ENCODE measurements at places on chromosomes 3 and 15. TPM values are rescaled to one million over a fixed set of nuclear protein-coding genes. Genes with fewer than 3 reads are reported as not detected.

The THRB gene
- total RNA-seq: 11.8 TPM

The CEMIP gene
- 0.11 TPM for total RNA-seq

The P2RY1 gene
- 4.5 TPM for total RNA-seq

The TP63 gene
- 1.2 TPM for total RNA-seq

The SPTSSB gene
- not detected for total RNA-seq

The CAPN3 gene
- total RNA-seq: 3.0 TPM

The KNG1 gene
- not detected for total RNA-seq

DNA sequence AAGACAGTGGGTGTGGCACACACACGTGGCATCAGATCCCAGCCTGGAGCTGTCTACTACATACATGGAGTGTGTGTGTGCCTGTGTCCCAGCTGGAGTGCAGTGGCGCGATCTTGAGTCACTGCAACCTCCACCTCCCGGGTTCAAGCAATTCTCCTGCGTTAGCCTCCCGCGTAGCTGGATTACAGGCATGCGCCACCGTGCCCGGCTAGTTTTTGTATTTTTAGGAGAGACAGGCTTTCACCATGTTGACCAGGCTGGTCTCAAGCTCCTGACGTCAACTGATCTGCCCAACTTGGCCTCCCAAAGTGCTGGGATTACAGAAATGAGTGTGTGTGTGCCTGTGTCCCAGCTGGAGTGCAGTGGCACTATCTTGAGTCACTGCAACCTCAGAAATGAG is 108.8 kb downstream of the IL12A start:
- DNase-seq: no peak

- DNase-seq: no peak
Measured at GRCh38 chr15:25170781-25171110, 216.0 kb downstream of the SNRPN start.

DNA sequence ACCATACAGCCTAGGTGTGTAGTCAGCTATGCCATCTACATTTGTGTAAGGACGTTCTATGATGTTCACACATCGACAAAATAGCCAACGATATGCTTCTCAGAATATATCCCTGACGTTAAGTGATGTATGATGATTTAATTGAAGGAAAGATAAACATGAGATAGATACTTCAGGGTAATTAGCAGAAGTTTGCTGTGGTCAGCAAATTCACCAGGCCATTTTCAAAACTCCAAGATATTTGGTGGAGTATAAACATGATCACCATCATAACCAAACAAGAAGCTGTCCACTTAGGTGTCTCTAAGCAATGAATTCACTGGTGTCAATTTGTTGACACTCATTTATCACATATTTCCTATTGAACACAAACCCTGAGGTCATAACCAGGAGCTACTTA is 885.6 kb upstream of the NR2F2 start:
- DNase-seq: no peak

- peak; percentile 15 for DNase-seq
Measured at GRCh38 chr15:34753236-34753894, 1.4 kb downstream of the GJD2 start.

DNA sequence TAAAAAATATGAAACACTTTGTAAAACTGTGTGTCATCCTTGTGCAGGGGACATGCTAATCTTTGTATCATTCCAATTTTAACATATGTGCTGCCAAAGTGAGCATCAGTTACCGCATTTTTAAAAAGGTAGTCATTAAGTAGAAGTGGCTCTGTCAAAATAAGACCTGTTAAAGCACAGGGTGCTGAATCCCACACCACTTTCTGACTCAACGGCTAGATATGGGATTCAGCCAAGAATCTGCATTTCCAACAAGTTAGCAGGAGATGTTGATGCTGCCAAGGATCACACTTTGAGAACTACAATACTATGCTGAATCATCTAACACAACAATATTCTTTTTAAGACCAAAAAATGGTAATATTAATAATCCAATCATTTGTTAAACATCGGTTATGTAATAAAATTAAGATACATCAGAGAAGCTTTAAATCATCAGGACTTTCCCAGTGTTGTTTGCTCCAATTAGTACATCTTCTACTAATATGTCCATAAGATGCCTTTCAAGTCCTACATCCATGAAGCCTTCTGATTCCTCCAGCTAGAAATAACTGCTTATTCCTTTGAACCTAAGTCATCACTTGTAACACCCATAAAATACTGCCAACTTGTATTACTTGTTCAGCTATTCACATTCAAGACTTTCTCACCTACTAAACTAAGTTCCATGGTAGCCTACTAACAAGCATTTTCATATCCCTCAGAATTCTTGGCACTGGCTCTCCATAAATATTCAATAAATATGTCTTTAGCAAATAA is 71.1 kb downstream of the TBL1XR1 start:
- DNase-seq: no peak

GRCh38 chr15:38740206-38740605 is 175.6 kb upstream of the RASGRP1 start:
- DNase-seq: no peak

GRCh38 chr15:60408463-60408981 is 10.7 kb upstream of the ANXA2 start:
- no peak for DNase-seq

DNA sequence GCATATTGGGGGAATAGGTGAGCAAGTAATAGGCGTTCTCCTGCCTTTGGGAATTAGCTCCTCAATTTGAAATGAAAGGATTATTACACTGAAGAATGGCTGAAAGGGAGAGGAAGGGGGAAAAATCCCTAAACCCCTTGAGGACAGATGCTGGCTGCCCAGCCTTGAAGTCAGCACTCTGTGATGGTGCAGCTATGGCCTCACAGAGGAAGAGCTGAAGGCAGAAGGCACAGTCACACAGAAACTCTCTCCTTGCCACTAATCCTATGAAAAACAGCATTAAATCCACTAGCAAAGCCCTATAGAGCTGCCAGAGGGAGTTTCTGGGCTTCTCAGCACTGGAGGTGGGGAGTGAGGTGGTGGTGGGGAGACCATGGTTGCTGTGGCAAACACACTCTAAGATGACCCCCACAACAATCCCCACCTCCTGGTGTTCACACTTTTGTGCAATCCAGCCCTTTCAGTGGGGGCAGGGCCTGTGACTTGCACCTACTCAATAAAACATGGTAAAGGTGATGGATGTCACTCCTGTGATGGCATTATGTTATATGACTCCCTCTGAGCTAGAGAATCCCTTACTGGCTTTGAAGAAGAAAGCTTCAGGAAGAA is 101.2 kb downstream of the RFTN1 start:
- no peak for DNase-seq

- no peak for DNase-seq
Measured at GRCh38 chr15:57468486-57468885, 92.2 kb downstream of the CGNL1 start.

GRCh38 chr3:37910671-37911400 is 49.2 kb downstream of the CTDSPL start:
- no peak for DNase-seq

- DNase-seq: no peak
Measured at GRCh38 chr3:40187945-40188344, 121.6 kb upstream of the EIF1B start.

DNA sequence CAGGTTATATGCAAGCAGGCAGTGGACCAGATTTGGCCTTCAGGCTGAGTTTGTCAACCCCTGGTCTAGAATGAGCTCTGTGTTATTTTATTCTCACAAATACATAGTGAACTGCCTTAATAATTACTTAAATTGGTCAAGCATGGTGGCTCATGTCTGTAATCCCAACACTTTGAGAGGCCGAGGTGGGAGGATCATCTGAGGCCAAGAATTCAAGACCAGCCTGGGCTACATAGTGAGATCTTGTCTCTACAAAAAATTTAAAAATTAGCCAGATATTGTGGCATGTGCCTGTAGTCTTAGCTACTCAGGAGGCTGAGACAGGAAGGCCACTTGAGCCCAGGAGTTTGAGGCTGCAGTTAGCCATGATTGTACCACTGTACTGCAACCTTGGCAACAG is 15.0 kb downstream of the PLS1 start:
- DNase-seq: no peak

DNA sequence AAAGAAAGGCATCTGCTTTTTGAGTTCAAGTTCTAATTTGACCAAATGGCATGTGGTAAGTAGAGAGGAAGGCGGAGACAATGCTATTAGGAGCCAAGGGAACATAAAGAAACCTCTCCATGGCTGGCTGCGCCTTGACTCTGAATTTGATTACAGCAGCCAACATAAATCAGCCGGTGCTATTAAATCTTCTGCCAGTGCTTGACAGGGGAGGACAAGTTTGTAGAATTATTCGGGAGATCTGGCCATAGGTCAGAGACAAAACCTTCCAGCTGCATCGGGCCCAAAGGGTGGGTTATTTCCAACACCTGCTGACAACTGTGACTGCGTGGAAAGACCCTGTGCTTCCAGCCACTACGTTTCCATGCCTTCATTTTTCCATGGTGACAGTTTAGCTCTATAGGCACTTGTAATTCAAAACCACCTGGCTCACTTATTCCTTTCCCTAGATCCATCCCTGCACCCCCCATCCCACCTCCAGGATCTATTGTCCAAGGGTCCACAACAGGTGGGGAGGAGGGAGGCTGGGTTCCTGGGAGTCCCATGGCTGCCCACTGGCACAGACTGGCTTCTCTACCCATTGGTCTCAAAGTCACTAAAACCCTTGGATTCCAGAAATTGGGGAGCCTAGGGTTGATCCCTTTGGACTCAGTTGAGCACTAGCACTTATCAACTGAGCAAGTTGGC is 15.9 kb downstream of the COLQ start:
- DNase-seq: no peak

DNA sequence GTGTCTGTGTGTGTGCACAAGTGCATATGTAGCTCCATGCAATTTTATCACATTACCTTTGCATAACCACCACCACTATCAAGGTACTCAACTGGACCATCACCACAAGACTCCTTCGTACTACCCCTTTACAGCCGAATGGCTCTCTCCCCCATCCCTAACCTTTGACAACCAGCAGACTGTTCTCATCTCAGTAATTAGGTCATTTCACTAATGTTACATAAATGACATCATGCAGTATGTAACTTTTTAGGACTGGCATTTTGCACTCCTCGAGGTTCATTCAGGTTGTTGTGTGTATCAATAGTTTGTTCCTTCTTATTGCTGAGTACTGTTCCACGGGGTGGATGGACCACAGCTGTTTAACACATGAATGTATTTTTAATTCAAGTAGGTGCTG is 121.8 kb upstream of the SLC6A11 start:
- no peak for DNase-seq

DNA sequence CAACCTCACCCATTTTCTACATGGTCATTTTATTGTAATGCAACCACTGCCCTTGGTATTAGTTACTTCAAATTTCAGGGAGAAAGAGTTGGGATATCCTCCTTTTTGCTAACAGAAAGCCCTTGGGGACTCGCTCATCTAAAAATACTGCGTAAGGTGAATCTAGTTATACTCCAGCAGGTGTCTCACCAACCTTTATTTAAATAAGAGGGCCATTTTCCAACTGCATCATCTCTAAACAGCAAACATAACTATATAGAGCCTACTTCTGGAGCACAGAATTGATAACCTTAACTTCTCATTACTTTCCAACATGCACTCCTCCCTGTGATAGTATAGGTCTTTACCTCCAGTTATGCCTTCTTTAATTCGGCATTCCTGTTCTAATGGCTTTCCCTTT is 77.5 kb downstream of the TBL1XR1 start:
- DNase-seq: no peak

- DNase-seq: peak; percentile 40
Measured at GRCh38 chr3:190701096-190701532, 161.4 kb downstream of the GMNC start.

DNA sequence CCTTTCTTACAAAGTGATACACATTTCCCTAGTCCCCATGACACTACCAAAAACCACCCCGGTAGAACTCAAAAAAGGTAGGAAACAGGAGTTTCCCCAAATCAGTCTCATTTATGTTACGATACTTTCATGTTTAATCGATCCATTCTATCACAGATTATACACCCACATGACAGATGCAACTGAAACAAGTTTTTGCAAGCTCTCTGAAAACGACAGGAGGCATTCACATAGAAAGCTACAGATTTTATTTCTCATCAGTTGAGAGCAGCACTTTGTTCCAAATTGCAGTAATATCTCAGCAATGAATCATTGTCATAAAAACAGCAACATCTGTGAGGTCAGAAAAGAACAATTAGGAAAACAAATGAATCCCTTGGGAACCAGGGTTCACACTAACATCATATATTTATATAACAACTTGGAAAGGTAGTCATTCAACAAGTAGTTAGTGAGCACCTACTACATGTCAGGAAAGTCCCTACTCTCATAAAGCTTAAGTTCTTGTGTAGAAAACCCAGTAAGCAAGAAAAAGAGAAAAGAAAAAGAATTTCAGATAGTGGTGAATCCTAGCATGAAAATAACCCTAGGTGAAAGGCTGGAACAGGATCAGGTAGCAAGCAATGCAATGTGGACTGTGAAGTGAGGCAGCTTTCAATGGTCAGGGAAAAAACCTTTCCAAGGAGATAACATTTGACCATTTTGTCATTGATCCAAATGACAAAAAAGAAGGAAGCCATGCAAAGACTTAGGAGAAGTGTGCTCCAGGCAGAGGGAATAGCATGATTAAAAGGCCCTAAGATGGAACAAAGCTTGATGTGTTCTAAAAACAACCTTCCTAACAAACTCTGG is 8.3 kb downstream of the PLD1 start:
- no peak for DNase-seq

DNA sequence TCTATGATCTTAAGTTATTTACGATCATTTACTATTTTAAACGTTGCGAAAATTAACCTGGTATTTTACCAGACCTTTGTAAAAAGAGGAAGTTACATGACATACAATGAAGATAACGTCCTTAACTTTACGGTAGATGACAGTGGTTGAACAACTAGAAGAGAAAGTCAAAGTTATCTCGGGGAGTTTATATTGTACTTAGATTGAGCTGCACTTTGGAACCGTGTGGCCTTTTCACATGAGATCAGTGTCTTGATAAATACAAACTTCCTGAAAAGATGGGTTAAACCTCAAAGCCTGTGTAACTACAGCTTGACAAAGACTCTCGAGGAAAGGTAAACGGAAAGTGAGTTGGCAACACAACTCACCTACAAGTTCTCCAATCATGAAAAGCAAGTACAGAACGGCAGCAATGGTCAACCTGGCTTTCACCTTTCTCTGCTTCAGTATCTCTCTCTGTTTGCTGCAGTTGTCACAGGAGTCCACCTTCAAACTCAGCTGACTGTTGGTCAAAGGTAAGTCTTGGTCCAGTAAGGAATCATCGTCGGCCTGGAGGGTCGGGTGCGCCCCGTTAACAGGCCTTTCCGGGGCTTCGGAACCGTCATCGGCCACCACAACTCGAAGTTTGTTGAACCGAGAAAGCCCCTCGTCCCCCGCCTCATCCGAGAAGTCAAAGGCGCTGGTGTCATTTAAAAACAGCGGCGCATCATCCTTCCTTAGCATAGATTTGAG is 793 bp downstream of the SLC30A4 start:
- DNase-seq: no peak

DNA sequence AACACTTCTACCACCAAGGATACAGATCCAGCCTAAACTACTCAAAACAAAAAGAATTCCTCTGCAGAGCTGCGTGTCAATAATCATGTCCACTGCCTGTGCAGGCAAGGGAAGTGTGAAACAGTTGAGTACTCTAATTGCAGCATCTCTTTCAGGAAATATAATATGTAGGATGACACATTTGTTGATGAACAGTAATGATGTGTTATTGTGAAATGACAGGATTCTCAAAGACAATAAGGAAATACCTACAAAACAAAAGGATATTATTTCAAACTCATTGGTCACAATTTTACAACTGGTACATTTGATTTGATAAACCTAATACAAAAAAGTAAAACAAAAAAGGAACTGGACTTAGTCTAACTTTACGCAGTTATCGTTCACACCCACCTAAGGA is 4.4 kb downstream of the SPG11 start:
- no peak for DNase-seq
